ENCODE measurements at places on chromosomes 12 and 14.

DNA sequence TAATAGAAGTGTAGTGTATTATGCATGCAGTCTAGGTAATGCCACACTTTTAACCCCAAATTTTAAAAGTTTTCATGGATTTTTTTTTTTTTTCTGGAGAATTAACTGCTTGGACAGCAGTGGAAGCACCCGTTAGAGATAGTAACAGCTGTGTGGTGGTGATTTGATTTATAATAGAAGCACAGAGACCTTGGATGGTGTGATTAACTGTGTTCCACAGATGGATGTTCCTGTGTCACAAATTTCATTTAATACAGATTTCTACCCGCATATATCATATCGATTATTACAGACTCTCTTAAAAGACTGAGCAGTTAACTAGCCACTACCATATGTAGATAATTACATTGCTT, 47.0 kb downstream of the IFT81 start:
- no peak for DNase-seq

- no peak for DNase-seq
Measured at GRCh38 chr12:43969882-43970281, 134.0 kb downstream of the TMEM117 start.

DNA sequence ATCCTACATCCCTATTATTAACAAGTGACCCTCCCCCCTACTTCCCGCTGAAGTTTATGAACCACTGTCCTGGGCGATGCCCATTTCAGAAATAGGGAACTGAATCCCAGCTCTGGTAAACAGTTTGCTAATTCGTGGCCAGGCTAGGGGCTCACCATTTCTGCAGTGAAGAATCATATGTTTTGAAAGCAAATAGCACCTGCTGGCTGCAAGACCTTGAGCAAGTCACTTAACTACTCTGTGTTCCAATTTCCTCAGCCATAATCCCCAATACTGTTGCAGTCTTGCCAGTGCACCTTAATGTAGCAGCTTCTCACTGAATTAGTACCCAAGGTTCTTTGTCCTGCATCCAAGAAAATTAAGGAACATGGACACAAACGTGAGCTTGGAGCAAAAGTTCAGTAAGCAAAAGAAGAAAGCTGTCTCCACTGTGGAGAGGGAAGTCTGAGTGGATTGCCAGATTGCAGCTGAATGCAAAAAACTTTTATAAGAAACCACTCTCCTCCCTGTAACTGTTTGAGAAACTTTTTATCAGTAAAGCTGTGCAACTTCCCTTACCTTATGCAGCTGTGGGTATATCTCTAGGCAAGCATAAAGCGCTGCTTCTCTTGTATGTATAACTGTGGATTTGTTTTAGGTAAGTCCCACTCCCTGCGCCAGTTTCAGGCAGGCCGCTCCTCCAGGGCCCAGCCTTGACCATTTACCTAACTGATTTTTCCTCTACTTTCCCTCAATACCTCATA, 824 bp downstream of the OAS1 start:
- no peak for DNase-seq

DNA sequence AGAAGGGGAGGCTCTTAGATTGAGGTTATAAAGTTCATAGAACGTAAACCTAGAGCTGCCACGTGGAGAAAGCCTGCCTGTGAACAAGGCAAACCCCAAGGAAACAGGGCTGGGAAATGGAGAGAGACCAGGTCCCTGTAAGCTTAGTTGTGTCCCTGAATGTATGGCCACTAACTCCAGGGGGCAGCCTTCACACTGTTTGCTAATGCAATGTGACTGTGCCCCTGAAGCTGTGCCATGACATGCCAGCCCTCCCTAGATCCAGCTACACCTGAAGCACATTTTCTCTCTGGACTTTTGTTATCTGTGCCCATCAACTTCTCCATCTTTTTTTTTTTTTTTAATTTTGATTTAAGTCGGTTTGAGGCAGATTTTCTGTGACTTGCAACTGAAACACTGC, 60.6 kb upstream of the TMCC3 start:
- DNase-seq: no peak

GRCh38 chr12:2306735-2307134, 253.9 kb downstream of the CACNA1C start:
- DNase-seq: no peak

- DNase-seq: no peak
Measured at GRCh38 chr14:90277581-90278198, 21.3 kb downstream of the PSMC1 start.

DNA sequence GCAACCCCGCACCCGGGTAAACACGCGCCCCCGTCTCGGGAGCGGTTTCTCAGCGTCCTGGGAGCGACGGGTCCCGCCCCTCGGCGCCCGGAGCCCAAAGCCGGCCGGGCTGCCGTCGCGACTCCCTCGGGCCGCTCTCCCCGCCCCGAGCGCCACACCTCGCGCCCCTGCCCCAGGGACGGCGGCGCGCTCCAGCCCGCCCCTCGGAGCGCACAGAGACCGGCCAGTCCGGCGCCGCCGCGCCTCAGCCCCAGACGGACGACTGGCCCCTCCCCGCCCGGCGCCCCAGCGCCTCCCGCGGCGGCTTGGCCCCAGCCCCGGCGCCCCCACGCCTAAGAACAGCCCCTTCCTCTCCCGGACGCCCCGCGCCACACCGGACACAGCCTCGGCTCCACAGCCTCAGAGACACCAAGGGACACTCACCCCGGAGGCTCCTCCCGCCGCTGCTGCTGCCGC, 411 bp downstream of the BTBD7 start:
- peak; percentile 14 for DNase-seq

DNA sequence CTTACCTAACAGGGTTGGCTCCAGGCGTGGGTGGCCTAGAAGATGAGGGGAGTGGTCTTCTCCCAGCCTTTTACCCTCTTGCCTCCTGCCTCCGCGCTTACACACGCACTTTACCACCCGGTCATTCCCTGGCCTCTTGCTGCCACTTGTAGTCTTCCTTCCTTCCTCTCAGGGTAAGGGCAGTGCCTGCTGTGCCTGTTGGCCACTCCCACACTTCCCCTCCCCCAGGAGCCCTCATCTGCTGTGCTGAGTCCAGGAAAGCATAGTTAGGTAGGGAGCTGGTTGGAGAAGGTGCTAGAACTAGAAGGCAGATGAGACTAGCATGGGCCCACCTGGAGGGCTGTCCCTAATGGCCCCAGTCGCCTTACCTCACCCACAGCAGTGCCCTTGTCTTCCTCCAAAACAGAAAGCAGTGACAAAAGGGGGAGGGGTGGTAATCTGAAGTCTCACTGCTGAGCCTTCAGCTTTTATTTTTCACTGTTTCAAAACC, 54.3 kb upstream of the SRSF5 start:
- no peak for DNase-seq

- DNase-seq: no peak
Measured at GRCh38 chr12:63917477-63917862, 73.0 kb downstream of the SRGAP1 start.

GRCh38 chr12:123264642-123265041, 7.0 kb downstream of the CDK2AP1 start:
- DNase-seq: no peak

GRCh38 chr14:95536036-95536593, 1.3 kb downstream of the GLRX5 start:
- no peak for DNase-seq

- DNase-seq: no peak
Measured at GRCh38 chr12:52633383-52633782, 15.0 kb upstream of the KRT73 start.

DNA sequence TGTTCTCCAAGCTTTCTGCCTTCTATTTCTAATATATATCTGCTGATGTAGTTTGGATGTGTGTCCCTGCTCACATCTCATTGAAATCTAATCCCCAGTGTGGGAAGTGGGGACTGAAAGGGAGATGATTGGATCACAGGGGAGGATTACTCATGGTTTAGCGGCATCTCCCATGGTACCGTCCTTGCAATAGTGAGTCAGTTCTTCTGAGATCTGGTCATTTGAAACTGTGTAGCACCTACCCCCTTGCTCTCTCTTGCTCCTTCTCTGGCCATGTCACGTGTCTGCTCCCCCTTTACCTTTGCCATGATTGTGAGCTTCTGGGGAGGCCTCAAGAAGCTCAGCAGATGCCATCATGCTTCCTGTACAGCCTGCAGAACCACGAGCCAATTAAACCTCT, 26.2 kb upstream of the ALX1 start:
- no peak for DNase-seq
